ENCODE measurements at places on chromosomes 7 and 10.

GRCh38 chr7:158256091-158256816 is 331.4 kb downstream of the PTPRN2 start:
- DNase-seq: no peak

DNA sequence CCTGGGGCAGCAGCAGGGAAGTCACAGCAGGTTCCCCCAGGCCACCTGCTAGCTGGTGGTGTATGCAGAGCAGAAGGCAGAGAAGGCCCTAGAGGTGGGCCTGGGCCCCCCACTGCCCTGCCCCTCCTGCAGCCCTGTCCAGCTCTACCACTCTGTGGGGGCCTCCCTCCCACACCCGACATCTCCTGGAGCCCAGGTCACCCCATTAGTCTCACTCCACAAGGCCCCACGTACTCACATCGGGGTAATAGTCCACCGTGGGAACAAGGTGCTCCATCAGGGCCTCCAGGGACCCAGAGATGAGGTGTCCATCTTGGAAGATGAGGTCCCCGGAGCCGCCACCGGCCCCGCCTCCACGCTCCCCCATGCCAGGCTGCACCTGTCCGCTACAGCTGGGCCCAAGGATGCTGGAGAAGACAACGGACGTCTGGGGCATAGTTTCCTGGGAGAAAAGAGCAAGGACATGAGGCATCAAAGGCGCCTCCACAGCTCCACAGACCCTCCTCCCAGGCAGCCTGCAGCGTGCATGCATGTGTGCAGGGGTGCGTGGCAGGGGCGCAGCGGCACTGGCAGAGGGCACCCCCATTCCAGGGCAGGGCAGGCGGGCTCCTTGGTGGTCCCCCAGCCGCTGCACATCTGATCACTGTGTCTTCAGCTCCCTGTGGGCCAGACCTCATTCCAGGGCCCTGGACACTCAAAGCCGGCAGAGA is 61.0 kb downstream of the RASGEF1A start:
- no peak for DNase-seq

DNA sequence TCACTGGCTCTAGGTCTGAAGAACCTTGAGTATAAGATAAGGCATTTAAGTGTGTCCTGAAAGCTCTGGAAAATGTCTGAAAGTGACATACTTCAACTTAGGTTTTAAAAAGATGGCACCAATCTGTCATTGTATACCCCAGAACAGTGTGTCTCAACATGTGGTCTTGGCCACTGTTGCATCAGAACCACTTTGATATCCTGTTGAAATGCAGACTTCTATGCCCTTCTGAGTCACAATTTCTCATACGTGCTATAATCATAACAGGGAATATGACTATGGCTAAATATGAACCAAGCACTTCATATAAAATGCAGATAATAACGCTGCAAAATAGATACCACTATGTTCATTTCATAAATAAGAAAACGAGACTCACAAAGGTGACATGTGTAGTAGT is 38.0 kb upstream of the GPAM start:
- no peak for DNase-seq

DNA sequence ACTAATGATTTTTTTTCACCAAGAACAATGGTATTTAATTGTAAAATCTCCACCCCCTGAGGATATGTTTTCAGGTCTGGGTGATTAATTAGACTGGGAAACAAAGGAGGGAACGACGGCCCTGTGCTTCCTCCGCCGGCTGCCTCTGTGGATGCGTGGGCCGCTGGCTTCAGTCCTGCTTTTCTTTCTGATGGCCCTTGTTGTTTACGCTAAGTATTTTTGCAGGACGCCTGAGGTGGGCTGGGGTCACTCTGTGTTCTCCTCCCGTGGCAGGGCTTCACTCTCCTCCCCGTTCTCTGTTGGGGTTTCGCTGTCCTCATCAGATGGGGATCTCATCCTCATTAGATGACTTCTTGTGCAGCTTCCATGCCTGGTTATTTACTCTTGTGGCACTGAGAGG is 5.2 kb upstream of the ACBD5 start:
- DNase-seq: no peak
